IgD-negative memory B cell (primary cell): ENCODE measurements at places on chromosomes 12 and 14. TPM values are rescaled to one million over a fixed set of nuclear protein-coding genes. Genes with fewer than 3 reads are reported as not detected.

Gene IL25
- polyA plus RNA-seq, result not detected

Gene SCNN1A
- not detected for polyA plus RNA-seq

Gene ANKRD33
- polyA plus RNA-seq, result not detected

Gene LRTM2
- not detected for polyA plus RNA-seq

Gene CMAS
- polyA plus RNA-seq, result 25.4 TPM

Gene KRT85
- not detected for polyA plus RNA-seq

Gene OR11H7
- not detected for polyA plus RNA-seq

Gene PIWIL1
- not detected for polyA plus RNA-seq

Gene DUSP16
- polyA plus RNA-seq, result 0.30 TPM

Gene CLEC6A
- not detected for polyA plus RNA-seq

Gene KRT7
- not detected for polyA plus RNA-seq

Gene SBNO1
- 25.3 TPM for polyA plus RNA-seq

Gene AQP6
- not detected for polyA plus RNA-seq

Gene MIA2
- 24.8 TPM for polyA plus RNA-seq

Gene ACOT6
- not detected for polyA plus RNA-seq

Gene SELPLG
- polyA plus RNA-seq, result 37.0 TPM

Gene DPY19L2
- not detected for polyA plus RNA-seq

Gene ADAM21
- 0.18 TPM for polyA plus RNA-seq

Gene KCTD10
- 18.3 TPM for polyA plus RNA-seq

Gene PRH2
- polyA plus RNA-seq, result not detected

Gene NTN4
- not detected for polyA plus RNA-seq

Gene OVCH1
- polyA plus RNA-seq, result not detected

Gene KANSL2
- polyA plus RNA-seq, result 47.8 TPM

Gene ZFHX2
- 0.26 TPM for polyA plus RNA-seq

Gene ATL1
- polyA plus RNA-seq, result 4.1 TPM

Gene TTC6
- polyA plus RNA-seq, result not detected

Gene SAMD15
- 0.08 TPM for polyA plus RNA-seq

Gene HOXC13
- not detected for polyA plus RNA-seq

Gene AGAP2
- polyA plus RNA-seq, result 4.1 TPM

Gene WNT5B
- 0.33 TPM for polyA plus RNA-seq

Gene FAM161B
- polyA plus RNA-seq, result 2.4 TPM

Gene OTOGL
- not detected for polyA plus RNA-seq

Gene TAS2R20
- not detected for polyA plus RNA-seq

Gene SDSL
- 0.43 TPM for polyA plus RNA-seq

Gene KRT73
- polyA plus RNA-seq, result not detected

Gene GPRC5D
- 1.4 TPM for polyA plus RNA-seq

Gene TMEM121
- 5.5 TPM for polyA plus RNA-seq
